ENCODE measurements at places on chromosomes 2 and 18.

DNA sequence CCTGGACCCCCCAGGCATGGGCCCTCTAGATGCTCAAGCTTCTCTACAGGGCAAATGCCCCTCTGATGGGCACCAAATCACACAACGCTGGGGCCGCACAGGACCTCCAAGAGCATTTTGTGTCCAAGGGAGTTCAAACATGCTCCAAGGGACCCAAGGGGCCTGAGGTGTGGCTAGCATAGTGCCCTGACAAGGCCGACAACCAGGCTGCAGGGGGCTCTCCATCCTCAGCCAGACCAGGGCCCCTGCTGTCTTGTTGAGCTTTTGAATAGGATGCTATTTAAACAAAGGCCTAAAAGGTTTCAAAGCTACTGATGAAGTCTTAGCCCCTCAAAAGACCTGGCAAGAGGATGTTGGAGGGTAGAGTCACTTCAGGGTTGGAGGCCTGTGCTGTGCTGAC is 33.1 kb downstream of the EN1 start:
- no peak for DNase-seq

GRCh38 chr2:134348239-134348638 is 94.4 kb downstream of the MGAT5 start:
- DNase-seq: peak; percentile 51

GRCh38 chr2:5098286-5098685 is 593.9 kb upstream of the SOX11 start:
- DNase-seq: no peak

GRCh38 chr2:69033461-69034095 is 20.6 kb downstream of the ANTXR1 start:
- DNase-seq: peak; percentile 66

- DNase-seq: no peak
Measured at GRCh38 chr2:216082805-216083204, 1.1 kb downstream of the TMEM169 start.

DNA sequence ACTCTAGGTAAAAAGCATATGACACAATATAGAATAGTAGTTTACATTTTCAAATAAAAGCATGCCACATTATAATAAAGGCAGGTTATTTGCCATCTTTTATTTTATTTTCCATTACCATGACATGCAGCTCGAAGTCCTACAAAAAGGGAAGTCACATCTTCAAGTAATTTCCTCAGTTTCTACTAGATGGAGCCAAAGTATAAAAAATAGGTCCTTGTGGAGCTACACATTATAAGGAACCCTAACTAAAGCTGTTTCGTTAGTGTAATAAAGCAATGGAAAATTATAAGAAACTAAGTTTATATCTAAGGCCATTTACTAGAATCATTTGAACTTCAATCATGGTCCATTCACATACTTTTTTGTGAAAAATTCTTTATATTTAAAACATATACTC is 674.5 kb downstream of the KCNJ3 start:
- DNase-seq: peak; percentile 34

GRCh38 chr2:15647622-15648590 is 56.2 kb downstream of the DDX1 start:
- no peak for DNase-seq

- DNase-seq: peak; percentile 50
Measured at GRCh38 chr2:33494155-33494779, 17.8 kb downstream of the RASGRP3 start.

DNA sequence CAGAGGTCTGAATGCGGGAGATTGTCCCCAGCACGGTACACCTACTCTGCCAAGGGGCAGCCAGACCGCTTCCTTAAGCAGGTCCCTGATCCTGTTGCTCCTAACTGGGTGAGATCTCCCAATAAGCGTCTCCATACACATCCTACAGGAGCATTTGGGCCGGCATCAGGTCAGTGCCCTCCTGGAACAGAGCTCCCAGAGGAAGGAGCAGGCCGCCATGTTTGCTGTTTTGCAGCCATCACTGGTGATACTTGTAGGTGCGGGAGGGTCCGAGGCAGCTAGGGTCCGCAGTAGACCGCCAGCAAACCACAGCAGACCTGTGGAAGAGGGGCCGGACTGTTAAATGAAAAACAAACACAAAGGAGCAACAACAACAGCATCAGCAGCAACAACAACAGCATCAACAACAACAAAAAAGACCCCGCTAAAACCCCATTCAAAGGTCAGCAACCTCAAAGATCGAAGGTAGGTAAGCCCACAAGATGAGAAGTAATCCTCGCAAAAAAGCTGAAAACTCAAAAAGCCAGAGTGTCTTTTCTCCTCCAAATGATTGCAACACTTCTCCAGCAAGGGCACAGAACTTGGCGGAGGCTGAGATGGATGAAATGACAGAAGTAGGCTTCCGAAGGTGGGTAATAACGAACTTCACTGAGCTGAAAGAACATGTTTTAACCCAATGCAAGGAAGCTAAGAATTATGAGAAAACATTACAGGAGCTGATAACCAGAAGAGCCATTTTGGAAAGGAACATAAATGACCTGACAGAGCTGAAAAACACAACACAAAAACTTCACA is 79.0 kb upstream of the CDH7 start:
- DNase-seq: no peak

DNA sequence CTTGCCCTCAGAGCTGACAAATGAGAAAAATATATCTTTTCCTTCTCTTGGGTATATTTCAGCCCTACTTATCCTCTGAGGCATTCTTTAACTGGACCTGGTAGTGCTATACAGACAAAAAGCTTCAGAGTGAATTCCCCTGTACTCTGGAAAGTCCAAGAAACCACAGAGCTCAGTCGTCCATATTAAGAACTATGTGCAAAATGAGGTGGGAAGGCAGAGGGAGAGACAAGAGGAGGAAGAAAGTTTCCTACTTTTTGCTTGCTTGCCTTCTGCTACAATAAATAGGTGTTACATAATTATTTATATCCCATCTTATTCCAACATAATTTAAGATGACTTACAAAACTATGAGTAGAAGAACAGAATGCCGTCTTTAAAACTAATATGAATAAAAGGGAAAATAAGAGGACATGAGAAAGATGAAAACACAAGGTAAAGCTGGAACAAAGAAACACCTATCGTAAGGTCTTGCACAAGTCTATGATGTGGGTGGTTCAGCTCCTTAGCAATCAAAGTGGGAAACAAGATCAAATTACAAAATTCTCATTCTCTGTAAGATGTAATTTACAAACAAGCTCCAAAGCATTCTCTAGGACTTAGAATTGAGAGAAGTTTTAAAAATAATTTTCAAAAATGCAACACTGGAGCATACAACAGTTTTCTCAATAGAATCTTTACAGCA is 97.9 kb downstream of the BAZ2B start:
- no peak for DNase-seq

DNA sequence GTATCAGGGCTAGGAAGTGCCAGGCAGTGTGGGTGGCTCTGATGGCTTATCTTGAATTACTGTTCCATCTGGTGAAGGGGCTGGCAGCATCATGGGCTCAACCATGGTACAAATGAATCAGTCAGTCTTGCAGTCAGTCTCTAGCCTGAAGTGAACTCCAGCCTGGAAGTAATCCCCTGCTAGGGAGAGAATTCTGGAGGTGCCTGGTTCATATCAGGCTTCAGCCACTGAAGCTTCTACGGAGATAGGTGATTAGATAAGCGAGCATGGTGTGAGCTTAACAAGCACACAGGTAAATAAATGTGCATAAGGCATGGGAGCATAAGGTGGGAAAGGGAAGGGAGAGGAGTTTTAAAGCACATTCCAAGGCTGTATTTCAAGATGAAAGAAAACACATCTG is 541.7 kb downstream of the MBD2 start:
- DNase-seq: no peak

DNA sequence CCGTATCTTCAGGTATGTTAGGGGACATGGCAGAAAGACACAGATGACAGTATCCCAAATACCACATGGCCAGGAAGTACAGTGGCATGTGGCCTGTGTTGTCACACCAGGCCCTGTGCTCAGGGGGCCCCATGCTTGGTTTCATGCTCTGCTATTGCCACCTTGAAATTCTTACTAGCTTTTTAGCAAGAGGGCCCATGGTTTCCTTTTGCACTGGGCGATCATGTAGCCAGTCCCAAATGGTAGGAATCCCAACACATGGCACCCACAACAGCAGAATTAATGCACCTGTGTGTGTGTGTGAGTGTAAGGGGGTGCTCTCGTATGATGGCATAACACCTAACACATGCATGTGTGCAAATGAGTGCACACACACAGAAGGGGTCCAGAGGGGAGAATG is 39.2 kb downstream of the MYO7B start:
- DNase-seq: no peak

- no peak for DNase-seq
Measured at GRCh38 chr2:239273280-239274234, 127.3 kb downstream of the HDAC4 start.

GRCh38 chr2:51620796-51621195 is 588.9 kb upstream of the NRXN1 start:
- no peak for DNase-seq

DNA sequence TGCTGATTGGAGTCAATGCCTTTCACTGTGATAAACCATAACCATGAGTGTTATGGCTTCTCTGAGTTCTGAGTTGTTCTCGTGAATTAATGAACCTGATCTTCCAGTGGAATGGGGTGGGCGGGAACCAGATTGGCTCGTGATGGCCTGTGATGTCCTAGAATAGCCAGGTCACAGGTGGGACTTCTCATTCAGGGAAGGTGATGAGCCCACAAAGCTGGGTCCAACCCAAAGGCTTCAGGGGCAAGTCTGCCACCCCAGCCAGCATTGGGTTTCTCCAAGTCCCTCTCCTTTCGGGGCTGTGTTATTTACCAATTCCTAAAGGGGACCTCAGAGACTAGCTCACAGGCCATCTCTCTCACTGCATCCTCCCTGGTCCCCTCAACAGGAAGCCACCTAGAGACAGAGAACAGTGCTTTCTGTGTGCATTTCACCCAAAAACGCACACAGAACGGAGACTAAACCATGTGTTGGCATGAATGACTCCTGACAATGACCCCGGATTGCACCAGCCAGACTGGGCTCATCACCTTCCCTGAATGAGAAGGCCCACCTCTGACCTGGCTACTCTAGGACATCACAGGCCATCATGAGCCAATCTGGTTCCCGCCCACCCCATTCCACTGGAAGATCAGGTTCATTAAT is 85.5 kb downstream of the MALT1 start:
- DNase-seq: no peak

DNA sequence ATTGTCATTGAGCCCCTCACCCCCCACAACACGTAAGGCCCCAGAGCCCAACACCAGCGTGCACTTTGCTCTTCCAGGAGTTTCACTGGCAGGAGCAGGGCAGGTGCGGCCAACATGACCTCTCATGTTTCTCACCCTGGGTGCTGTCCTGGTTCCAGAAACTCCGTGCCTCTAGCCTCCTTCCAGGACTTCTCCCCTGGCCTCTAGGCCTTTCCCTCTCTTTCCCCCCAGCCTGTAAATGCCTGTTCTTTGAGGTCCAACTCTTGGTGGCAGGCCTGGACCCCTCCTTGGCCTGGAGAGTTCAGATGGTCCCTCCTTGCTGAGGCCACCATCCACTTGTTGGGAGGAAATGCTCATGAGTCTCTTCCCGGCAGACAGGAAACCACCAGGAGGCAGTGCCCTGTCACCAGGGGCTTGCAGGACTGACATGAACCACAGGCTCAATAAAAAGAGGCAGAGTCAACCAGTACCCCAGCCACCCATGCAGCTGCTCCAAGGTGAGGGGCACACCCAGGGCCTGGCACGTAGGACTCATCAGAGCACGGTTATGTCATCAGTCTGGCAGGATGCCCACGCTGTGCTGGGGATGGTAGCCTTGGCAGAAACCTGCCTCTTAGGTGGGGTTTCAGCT is 1.5 kb downstream of the MALL start:
- peak; percentile 41 for DNase-seq

- DNase-seq: no peak
Measured at GRCh38 chr2:120477831-120478481, 132.0 kb downstream of the INHBB start.

DNA sequence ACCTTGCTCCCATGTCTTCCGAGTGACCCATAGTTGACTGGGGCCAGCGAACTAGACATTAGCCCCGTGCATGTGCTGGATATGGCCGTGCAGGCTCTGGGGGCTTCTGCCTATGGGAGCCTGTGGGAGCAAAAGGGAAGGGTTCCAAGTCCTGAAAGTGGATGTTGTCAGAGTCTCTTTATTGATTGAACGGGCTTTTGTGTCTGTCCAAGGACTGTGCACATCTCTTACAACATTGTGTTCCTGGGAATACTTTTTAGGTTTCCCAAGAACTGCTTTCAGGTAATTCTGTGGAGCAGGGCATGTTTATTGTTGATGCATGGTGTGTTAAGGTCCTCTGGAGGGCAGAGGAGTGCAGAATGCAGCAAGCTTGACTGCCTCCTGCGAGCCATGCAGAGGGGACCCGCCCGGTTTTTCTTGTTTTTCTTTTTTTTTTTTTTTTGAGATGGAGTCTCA is 5.0 kb downstream of the RNF144A start:
- DNase-seq: peak; percentile 21

GRCh38 chr2:123080331-123080730 is 944.8 kb upstream of the CNTNAP5 start:
- DNase-seq: no peak

- no peak for DNase-seq
Measured at GRCh38 chr2:120535081-120535480, 189.1 kb downstream of the INHBB start.

- no peak for DNase-seq
Measured at GRCh38 chr2:200385063-200385635, 78.7 kb downstream of the SPATS2L start.

DNA sequence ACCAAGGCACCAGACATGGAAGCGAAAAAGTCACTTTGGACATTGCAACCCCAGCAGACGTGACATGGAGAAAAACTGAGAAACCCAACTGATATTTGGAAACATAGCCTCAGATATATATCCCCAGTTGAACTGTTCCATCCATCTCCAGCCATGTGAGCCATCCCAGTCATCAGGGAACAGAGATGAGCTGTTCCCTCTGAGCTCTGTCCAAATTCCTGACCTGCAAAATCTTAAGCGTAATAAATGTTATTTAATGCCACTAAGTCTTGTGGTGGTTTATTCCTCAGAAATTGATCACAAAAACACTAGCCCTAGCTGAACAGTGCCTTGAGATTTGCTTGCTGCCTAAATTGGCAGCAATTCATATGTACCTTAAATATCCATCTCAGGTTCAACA is 182.8 kb downstream of the NRP2 start:
- DNase-seq: no peak

DNA sequence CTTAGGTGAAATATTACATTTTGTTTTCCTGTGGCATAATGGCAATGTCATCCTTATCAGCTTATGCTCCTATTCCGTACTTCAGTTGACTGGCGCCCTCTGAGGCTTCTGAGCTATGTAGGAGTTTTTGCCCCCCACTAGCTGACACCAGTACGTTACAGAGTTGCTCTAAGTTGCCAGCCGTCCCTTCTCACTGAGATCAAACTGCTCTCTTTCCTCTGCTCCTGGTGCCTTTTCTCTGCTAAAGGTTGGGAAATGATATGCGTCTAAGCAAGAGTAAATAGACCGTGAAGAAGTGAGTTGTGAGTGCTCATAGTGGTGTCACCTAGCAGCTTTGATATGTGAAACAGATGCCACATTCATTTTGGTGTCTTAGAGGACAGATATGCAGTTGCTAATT is 99.2 kb downstream of the RAPGEF4 start:
- DNase-seq: no peak

DNA sequence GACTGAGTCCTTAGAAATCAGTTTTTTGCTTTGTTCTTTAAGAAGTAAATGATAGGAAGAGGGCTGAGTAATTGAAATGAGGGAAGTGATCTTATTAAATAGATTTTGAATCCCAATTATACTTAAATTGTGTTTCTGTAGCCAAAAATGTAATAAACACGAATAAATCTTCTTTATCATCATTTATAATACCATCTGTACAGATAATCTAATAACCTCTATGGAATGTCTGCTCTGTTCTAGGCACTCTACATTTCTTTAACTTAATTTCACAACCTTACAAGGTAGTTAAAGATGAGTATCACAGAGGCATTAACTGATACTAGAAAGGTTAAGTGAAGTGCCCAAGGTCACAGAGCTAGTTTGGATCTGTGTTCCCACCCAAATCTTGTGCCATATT is 14.3 kb upstream of the SCN2A start:
- DNase-seq: no peak
